Epithelial cell of proximal tubule (primary cell): ENCODE measurements at places on chromosomes 12 and 14. TPM values are rescaled to one million over a fixed set of nuclear protein-coding genes. Genes with fewer than 3 reads are reported as not detected.
A peak's percentile ranks its signal among the peaks of the same experiment; 100 is the strongest.

The KLRK1 gene
- not detected in 2 replicates for total RNA-seq

The DPPA3 gene
- not detected in 2 replicates for total RNA-seq

The NTN4 gene
- total RNA-seq = 110 and 120 TPM in 2 replicates

The ABCC9 gene
- total RNA-seq = under 0.01 and 0.23 TPM in 2 replicates

The NDUFA12 gene
- total RNA-seq = 136 and 193 TPM in 2 replicates

The KRT78 gene
- total RNA-seq = not detected in 2 replicates

The CCDC177 gene
- not detected in 2 replicates for total RNA-seq

The DBX2 gene
- not detected in 2 replicates for total RNA-seq

The OTX2 gene
- not detected in 2 replicates for total RNA-seq

GRCh38 chr12:105158876-105159275 is 51.3 kb downstream of the WASHC4 start:
- DNase-seq = no peak

GRCh38 chr12:112577473-112578329 is 159.0 kb downstream of the PTPN11 start:
- no peak for DNase-seq

DNA sequence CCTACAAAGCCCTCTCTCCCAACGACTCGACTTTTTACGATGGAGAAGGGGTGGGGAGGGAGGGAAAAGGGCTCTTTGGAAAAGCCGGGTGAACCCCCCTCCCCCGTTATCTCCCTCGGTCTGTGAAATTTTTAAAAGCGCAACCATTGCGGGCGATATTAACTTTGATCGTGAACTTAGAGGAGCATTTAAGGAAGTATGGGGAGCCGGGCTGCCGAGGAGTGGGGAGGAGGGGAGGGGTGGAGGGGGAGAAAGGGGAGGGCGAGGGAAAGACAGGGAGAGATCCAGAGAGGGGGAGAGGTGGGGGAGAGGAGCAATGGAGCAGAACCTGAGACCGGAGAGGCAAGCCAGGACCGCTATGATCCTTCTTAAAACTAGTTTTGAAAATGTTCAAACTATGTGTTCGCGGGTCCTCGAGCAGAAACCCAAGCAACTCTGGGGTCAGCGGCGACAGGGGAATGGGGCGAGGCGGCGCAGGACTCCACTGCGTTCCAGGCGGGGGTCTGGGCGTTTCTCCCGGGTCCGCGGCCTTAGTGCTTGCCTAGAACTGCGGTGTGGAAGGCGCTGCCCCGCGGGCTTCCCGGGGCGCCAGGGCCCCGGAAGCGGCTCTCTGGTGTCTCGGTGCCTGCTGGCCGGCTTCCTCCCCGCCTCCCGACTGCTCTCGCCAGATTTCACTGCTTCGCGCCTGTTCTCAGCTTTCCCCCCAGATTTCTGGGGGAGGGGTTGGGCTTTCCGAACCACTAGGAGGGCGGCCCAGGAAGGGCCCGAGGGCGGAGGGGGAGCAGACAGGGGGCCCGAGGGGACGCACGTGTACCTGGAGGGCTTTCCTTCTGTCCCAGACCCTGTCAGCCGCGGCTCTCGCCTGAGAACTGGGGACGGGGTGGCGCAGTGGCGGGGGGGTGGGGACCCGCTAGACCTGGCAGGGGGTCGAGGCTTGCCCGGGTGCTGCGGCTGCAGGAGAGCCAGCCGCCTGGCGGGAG is at the start of gene HOTAIR:
Gene HOTAIR (minus strand): TSS at position 871 of the 980 bp plus-strand sequence.
- DNase-seq = no peak

DNA sequence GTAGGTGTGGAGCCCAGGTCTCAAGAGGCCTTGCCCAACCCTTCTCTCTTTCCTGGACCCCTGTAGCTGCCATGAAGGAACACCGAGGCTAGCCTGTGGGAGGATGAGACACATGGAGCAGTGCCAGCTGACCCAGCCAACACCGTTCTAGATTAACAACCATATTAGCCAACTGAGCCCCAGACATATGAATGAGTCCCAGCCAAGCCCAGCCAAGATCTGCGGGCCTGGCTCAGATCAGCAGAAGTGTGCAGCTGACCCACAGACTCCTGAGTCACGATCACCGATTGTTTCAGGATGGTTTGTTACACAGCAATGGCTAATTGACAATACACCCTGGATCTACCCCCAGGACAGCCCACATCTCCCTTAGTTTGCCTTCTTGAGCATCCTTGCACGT is 82.1 kb downstream of the NTF3 start:
- no peak for DNase-seq

DNA sequence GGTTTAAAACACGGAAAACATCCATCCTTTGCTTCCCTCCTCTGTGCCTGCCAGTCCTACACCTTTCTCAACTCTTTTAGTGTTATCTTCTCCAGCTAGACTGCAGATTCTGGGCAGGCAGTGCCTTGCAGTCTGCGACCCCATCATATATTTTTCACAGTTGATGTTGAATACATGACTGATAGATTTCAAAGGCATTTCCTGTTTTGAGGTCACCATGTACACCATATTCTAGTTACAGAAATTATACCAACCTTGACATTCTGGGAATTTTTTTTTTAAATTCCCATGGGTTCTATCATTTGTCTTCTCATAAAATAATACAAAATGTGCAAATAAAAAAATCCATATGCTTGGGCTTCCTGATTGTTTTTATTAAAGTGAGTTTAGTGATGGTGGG is 16.6 kb downstream of the SOCS2 start:
- DNase-seq = no peak

- DNase-seq = no peak
Observed at GRCh38 chr14:104390221-104390931, 189.2 kb upstream of the C14orf180 start.

DNA sequence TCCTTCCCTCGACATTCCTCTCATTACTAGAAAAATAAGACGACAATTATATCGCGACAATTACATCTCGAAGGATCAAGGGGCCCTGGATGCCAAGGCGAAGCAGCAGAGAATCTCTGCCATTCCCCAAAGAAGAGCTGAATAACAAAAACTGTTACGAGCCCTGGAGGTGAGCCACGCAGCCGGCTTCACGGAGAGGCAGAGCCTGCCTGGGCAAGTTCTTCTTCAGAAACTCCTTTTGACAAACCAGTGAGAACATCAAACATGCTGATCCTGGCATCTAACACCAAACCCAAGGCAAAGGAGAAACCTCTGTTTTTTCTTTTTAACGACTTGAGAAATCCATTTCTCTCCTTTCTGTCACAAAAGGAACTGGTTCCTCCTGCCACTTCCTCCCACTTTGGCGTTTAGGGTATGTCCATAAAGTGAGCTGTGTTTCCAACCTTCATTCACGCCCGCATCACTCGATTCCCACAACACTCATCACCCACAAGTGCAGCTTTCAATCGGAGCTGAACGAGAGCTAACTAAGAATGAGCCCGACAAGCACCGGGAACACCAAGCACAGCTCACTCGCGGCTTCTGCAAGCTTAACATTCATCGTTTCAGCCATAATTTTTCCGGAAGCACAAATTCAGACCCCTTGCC is 21.5 kb downstream of the CCDC88C start:
- no peak for DNase-seq

DNA sequence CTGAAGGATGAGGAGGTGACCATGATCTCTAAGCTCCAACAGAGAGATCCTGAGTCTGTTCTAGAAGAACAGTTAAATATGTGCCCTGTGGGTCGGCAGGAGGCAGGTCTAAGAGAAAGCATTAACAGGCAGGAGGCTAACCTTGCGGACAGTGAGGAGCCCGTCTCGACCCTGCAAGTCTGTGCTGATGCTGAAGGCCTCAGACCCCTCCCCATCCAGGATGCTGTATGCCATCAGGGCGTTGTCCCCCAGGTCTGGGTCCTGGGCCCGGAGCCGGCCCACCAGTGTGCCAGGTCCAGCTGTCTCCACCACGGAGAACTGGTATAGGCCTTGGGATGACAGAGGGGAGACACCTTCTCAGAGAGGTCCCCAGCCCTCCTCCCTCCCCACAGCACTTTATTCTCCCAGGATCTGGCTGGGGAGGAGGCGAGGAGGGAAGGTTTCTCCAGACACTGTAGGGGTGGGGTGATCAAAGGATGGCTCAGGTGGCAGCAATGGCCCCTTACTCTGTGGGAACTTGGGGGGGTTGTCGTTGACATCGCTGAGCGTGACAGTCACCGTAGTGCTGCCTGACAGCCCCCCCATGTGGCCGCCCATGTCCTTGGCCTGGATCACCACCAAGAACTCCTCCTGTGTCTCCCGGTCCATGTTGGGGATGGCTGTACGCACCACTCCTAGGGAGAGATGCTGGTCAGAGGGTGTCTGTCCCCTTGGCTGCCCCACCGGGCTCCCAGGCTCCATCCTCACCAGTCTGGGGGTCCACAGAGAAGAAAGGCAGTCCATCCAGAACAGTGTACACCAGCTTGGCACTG is 3.1 kb downstream of the CDH24 start:
- no peak for DNase-seq

GRCh38 chr12:9363145-9363544 is 154.9 kb upstream of the PZP start:
- no peak for DNase-seq

DNA sequence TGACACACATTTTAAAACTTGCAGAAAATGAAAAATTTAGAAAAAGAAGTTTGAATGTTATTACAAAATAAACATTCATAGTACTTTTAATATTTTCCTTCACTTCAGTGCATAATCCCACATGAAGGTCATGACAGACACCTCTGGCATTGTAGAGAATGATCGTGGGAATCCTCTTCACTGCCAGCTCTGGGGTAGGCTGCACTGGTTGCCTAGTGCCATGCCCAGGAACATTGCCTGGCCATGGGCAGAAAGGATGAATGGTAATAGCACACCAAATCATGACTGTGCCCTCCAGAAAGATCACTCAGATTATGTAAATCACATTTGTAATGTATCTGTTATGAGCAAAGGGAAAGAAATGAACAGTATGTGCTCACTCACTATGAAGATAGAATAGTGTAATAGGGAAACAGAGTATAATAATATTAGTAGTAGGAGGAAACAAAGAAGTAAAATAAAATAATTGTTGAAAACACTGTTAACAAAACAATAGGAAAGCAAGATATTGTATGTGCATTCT is 161.6 kb downstream of the PLCZ1 start:
- DNase-seq = no peak

GRCh38 chr14:93464271-93464670 is 33.5 kb downstream of the UNC79 start:
- no peak for DNase-seq

GRCh38 chr14:69712599-69713088 is 54.3 kb upstream of the SRSF5 start:
- no peak for DNase-seq

- peak; percentile 27 for DNase-seq
Observed at GRCh38 chr14:100076606-100077005, 11.4 kb downstream of the EVL start.

DNA sequence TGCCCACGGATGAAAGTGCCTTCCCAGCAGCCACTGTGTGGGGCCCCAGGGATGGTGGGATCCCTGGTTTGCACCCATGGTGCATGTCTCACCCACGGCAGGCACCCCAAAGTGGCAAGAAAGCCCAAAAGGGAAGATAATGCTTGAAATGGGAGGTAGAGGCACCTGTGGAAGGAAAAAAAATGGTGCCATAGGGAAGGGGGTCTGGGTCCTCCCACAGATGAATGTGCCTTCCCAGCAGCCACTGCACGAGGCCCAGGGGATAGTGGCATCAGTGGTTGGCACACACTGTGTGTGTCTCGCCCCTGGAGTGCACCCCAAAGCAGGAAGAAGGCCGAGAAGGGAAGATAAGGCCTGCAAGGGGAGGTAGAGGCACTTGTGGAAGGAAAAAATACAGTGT is 264.2 kb downstream of the ALG10 start:
- DNase-seq = no peak

DNA sequence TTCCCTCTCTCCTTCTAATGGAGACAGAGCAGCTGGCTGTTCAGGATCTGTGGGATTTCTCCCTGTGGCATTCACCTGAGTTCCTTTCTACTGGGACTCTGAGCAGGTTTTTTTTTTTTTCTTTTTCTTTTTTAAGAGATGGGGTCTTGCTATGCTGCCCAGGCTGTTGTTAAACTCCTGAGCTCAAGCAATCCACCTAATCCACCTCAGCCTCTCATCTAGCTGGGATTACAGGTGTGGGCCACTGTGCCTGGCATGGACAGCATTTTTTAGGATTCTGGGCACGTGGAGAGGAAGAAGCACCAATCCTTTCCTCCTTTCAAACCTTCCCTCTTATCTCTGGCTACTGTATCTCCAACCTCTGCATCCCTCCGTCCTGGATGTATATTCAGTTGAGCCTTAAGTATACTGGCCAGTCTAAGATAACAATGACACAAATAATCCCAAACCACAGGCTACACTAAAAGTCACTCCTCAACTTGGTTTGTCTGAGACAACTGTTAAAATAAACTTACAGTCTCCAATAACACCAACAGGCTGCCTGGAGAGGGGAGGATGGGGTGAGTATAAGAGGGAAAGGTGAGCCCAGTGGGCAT is 16.4 kb upstream of the CELA1 start:
- no peak for DNase-seq

GRCh38 chr12:76545486-76545885 is 14.1 kb downstream of the OSBPL8 start:
- no peak for DNase-seq

- no peak for DNase-seq
Observed at GRCh38 chr14:90518941-90519256, 122.1 kb downstream of the CALM1 start.

- DNase-seq = no peak
Observed at GRCh38 chr12:112239881-112240280, 114.5 kb downstream of the TRAFD1 start.

- no peak for DNase-seq
Observed at GRCh38 chr14:55578511-55578910, 1.5 kb upstream of the KTN1 start.

GRCh38 chr14:63209160-63209559 is 4.9 kb downstream of the RHOJ start:
- DNase-seq = no peak

DNA sequence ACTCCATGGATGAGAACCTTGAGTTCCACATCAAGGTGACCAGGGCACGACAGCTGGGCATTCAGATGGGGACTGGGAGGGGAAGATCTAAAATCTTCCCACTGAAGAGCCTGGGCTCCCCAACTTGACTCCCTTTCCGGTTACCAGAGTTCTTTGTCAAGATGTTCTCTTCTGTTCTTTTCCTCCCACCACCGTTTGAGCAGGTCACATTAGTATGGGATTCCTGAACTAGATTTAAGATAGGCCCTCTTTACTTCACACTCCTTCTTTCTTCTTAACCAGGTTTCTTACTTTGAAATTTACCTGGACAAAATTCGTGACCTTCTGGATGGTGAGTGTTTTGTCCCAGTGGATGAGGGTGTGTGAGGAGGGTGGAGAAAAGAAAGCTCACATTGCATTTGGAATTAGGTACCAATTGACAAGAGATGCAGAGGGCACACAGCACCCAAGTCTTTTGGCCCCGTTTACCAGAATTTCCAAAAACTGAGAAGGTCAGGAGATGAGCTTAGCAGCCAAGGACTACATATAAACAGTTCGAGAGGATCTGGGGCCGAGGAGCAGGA is 14.4 kb downstream of the KIF5A start:
- DNase-seq = no peak

- DNase-seq = no peak
Observed at GRCh38 chr14:72808564-72808963, 85.3 kb downstream of the DPF3 start.

DNA sequence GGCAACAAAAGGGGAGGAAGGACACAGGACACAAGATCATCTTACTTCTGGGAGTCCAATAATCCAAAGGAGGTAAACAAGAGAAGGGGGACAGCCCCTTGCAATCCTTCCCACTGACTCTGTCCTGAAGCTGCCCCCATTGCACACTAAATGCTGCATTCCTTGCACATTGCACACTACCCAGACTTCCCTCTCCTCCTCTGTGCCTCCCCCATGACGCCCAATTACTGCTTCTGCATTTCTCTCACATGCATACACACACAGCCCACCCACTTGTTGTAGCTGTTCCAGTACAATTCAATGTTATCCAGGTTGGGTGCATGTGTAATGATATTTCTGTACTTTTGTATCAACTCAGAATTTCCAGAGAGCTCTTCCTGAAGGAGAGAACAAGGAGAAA is 5.5 kb downstream of the NDRG2 start:
- no peak for DNase-seq
